ENCODE measurements at places on chromosomes 7 and 10.
A peak's percentile ranks its signal among the peaks of the same experiment; 100 is the strongest.

DNA sequence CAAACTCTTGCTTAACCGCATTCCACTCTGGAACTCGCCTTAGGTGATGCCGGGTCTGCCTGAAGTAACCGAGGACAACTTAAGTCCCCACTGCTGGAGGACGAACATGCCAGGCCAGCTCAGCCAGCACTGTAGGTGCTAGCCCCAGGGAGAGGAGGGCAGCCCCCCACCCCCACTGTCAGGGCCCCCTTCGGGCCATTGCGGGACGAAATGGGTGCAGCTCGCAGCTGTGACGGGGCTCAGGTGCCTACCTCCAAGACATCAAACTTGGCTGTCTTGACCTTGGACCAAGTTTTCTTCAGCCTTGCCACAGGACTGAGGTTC lies 60.4 kb downstream of the CSGALNACT2 start:
- DNase-seq = no peak

DNA sequence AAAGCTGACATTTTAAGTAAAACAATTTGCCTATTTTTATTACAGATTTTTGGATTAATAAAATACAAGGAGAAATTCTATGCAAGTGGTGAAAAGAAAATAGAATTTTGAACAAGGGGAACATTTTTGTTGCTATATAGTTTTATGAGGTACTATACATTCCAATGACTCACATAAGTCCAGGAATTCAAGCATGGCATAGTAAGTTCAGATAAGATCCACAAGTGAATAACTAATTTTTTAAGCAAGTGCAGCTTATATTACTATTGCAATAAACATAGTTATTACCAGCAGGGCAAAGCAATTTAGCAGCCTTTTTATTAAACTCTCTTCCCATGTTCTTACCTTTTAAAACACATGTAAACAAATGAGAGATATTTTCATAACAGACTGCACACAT lies 1123.5 kb upstream of the LRRN3 start:
- no peak for DNase-seq

- peak; percentile 65 for DNase-seq
Measured at GRCh38 chr10:122852261-122852660, 6.6 kb upstream of the CUZD1 start.

- DNase-seq = no peak
Measured at GRCh38 chr10:43576062-43576461, 1.6 kb upstream of the ZNF239 start.

- DNase-seq = no peak
Measured at GRCh38 chr10:456486-456885, 233.0 kb downstream of the DIP2C start.

DNA sequence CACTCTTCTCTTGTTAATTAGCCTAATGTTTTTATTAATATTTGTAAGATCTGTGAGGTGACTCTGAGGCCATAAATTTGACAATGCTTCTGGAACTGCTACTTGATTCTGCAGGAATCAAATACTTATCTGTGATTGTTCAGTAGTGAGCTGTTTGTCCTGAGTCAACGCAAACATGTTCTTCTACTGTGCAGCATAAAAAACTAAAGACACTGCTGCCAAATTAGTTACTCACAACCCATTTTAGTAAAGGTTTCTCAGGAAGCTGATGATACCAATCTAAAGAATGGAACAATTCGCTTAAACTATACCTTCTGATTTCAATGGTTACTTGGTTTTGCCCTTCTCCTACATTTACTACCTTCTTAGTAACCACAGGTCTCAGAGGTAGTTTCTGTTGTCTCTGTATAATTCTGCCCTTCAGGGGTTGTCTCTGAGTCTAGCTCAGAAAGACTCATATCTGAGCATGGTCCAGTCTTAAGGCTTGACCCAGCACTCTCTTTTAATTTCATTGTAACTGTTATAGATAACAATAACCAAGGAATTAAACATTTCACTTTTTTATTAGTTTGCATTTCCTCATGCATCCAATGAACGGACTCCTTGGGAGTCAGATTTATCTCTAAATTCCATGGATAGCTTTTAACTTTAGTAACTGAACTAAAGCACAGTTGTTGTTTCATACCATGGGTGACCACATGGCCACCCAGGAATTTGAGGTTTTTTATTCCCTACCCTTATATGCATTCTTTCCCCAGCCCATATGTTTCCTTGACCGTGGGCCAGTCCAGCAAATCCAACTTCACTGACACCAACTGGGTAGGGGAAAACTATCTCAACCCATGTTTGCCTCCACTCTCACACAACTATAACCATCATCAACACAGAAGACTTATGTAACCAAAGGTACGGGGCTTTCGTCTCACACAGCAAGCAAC lies 309.5 kb upstream of the TEX47 start:
- DNase-seq = peak; percentile 54

DNA sequence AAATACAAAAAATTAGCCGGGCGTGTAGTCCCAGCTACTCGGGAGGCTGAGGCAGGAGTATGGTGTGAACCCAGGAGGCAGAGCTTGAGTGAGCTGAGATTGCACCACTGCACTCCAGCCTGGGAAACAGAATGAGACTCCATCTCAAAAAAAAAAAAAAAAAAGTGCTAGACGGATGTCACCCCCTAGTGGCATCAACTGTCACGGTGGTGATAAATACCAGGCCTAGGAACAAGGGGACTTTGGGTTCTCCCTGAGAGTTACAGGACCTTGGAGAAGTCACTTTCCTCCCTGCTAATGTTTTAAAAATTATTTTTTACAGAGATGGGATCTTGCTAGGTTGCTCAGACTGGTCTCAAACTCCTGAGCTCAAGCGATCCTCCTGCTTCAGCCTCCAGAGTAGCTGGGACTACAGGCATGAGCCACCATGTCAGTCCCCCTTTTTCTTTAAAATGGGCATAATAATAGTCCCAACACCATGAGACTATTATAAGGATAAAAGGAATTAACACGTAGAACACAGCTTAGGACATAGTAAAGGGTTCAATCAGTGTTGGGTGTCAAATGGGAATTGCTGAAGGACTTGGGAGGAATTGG lies 2.6 kb upstream of the TMEM130 start:
- peak; percentile 33 for DNase-seq

DNA sequence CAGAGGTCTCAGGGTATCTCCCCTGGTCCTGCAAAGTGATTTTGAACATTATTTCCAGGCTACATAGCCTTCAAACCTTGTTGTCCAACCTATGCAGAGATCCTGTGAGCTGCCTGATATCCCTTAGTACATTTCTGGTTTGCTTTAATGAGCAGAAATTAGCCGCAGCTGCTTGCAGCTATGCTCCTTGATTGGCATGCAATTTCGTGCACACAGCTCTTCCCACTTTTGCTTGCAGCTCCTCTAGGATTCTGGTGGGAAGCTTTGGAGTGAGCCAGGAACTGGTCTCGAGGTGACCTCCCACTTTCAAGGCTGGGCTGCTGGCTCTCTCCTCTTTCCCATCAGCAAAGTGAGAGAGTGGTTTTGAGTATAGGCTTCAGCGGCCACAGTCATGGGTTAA lies 45.8 kb downstream of the OAT start:
- DNase-seq = no peak

DNA sequence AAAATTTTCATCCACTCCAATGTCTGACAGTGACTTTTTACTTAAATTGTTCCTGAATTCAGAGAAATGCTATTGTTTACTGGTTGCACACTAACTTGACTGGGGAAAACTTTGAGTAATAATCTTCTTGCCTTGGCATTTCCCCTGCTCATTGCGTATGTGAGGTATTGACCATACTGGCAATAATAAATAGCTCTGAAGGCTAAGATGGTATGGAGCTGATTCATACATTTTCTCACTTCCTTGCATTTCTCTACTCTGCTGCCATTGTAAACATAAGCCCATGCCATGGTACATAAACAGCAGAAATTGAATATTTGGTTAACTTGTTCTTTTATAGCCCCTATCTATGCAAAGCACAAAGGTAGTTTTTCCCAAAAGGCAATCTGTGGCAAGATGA lies 290.0 kb downstream of the RNLS start:
- DNase-seq = peak; percentile 22

GRCh38 chr10:490891-491571 lies 198.4 kb downstream of the DIP2C start:
- DNase-seq = peak; percentile 52

DNA sequence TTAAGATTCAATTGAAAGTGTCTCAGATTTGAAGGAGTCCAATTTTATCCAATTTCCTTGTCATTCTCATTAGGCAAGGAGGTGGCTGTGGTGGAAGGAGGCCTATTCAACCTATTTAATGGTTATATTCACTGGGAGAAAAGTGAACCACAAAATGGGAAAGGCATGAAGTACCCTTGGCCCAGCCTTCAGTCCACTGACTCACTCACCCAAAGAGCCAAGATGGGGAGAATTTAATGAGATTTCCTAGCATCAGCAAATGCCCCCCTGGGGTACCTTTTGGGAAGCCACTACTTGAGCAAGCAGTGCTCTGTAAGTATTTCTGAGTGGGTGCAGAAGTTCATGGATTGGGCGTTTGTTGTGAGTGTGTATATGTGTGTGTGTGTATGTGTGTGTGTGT lies 144.1 kb downstream of the NRP1 start:
- peak; percentile 26 for DNase-seq
